ENCODE measurements at places on chromosomes 16 and 17. TPM values are rescaled to one million over a fixed set of nuclear protein-coding genes. Genes with fewer than 3 reads are reported as not detected.

The KRTAP3-1 gene
- total RNA-seq: not detected

The CYB561 gene
- total RNA-seq: 33.8 TPM

The ASPA gene
- not detected for total RNA-seq

The FBXW10 gene
- 1.8 TPM for total RNA-seq

The PYY gene
- total RNA-seq: not detected
